ENCODE measurements at places on chromosomes 3 and 15.

GRCh38 chr15:22904736-22905135 lies 66.3 kb downstream of the NIPA2 start:
- DNase-seq: no peak

DNA sequence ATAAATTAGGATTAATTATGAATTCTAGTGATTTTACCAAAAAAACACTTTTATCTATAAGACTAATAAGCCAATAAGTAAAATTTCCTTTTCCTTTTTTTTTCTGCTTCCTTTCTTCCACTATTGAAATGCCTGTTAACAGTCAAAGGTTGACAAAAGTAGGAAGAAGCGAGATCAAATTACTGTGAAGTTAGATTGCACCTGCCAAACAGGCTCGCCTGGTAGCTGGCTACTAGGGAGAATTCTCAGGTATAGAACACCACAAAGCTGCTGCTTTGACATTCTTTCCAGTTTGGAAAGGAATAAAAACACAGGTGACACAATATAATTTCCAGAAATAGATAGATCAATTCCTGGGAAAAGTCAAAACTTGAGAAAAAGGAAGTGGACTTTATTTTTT lies 749.0 kb downstream of the NSUN3 start:
- DNase-seq: no peak

- DNase-seq: no peak
Observed at GRCh38 chr3:188241883-188242282, 87.9 kb downstream of the LPP start.

- no peak for DNase-seq
Observed at GRCh38 chr15:37083610-37084009, 16.7 kb downstream of the MEIS2 start.

- no peak for DNase-seq
Observed at GRCh38 chr15:79045041-79045440, 45.5 kb downstream of the RASGRF1 start.

GRCh38 chr15:76588811-76589747 lies 252.5 kb downstream of the ISL2 start:
- DNase-seq: no peak

DNA sequence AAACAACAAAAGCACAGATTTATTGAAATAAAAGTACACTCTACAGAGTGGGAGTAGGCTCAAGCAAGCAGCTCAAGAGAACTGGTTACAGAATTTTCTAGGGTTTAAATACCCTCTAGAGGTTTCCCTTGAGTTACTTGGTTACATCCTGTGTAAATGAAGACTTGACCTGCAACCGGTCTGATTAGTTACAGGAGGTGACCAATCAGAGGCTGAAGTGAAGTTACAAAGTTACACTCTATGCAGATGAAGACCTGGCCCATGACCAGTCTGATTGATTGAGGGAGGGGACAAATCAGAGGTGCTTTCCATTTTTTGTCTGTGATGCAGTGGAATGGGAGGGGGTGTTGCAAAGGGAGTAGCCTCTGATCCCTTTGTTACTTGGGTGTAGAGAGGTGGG lies 723.4 kb downstream of the ZPLD1 start:
- DNase-seq: no peak

DNA sequence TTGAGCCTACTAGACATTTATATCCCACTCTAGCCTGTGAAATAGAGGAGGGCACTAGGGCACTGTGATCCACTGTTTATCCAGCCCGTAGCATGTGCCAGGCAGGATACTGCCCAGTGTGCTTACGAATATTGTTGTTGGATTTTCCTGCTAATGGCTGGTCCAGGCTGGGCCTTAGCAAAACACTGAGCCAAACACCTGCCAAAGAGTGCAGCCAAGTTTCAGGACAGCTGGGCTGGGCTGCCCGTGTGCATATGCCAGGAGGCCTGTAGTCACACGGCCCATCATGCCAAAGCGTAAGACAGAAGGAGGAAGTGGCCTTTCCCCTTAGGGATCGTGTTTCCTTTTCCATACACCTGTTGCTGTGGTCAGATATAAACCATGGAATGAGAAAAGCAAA lies 54.5 kb upstream of the ABHD10 start:
- peak; percentile 85 for DNase-seq

DNA sequence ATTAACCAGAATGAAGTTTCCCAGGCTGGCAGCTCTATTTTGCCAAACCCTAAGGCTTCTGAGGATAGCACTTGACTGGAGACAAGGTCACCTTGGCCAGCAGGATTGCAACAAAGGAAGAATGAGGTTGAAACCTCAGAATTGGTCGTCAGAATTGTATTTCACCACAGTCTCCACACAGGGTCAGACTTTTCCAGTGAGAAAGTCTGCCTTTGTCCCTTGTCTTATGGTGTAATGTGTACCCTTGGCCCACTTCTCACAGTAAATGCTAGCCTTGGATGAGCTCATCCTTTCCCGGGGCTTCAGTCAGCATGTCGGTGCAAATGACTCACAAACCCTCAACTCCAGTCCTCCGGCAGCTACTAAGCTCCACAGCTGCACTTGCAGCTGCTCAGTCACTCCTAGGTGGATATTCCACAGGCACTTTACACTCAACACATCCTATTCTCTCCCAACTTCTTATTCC lies 19.7 kb downstream of the SSR3 start:
- peak; percentile 98 for DNase-seq

GRCh38 chr3:177640319-177640965 lies 443.2 kb upstream of the TBL1XR1 start:
- no peak for DNase-seq

GRCh38 chr15:51861557-51862359 lies 32.3 kb downstream of the TMOD3 start:
- DNase-seq: peak; percentile 51

- no peak for DNase-seq
Observed at GRCh38 chr3:52842424-52842823, 7.6 kb upstream of the MUSTN1 start.

DNA sequence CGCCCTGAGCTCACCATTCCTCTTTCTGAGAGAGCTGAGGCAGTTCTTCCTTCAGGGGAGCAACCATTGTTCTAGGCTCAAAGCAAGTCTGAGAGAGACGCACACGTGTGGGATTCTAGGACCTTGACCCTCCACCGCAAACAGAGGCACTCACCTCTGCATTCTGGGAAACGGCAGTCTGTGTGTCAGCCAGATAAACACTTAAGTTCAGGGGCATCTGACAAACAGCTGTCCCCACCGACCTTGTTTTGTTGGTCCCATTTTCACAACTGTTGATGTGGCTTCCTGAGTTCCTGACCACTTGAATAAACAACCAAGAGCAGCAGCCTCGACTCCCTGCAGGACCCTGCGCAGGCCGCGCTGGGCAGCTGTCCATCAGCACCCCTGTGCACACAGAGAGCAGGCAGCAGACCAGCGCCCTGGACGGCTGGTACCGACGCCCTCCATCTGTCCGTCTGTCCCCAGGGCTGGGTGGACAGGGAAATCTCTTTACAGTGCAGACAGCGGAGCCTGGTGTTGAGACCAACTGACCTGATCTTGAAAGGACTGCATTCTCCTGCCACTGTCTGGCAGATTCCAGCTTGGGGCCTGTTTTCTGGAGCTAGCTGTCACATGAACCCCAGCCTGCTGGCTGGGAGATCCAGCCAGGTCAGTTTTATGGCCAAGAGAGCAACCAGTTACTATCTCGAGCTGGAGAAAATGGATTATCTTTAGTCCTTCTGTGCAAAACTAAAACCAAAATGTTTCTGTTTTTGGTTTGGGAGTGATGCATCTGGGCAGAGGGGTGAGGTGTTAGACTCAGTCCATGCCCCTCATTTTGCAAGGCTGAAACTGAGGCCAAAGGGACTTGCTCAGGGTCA lies 64.2 kb downstream of the FAM43A start:
- no peak for DNase-seq

DNA sequence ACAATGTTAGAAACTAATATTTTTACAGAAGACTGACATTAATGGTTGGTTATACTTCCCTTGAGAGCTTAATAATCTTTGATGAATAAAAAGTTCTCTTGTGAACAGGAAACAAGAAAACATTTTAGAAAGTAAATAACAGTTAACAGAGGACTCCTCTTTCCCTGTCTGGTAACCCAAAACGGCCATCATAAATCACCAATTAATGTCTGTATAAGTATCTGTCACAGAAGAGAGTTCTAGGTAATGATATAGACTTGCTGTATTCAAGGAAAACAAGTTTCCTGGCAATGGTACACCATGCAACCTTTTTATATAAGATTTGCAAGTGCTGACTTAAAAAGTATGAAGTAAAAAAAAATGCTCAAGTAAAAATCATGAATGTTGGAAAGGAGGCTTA lies 426.7 kb downstream of the SOX2 start:
- no peak for DNase-seq

DNA sequence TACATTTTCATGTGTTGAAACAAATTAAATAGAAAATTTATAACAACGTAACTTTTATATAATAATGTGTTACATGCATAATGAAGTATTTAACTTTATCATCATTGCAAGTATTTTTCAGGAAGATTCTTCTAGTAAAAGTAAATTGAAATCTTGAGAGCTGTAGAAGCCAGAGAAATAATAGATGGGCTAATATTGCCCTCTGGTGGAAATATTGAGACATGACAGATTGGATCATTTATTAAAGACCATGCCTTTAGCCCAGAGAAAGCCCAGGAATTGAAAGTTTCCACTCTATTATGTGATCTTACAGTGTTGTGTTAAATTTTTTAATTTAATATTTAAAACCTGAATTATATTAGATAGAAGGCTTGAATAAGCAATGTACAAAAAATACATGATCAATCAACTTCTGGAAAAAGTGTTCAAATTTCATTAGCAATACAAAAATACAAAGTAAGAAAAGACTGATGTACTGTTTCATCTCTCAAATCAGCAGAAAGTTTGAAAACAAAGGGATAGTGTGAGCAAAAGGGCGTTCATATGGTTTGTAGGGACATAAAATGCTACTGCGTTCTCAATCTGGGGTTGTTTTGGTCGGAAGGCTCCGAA lies 52.7 kb upstream of the SPTSSB start:
- peak; percentile 51 for DNase-seq

- DNase-seq: peak; percentile 100
Observed at GRCh38 chr3:23685541-23686258, 120.1 kb upstream of the UBE2E1 start.

- peak; percentile 71 for DNase-seq
Observed at GRCh38 chr3:11335056-11335608, 62.9 kb downstream of the ATG7 start.

DNA sequence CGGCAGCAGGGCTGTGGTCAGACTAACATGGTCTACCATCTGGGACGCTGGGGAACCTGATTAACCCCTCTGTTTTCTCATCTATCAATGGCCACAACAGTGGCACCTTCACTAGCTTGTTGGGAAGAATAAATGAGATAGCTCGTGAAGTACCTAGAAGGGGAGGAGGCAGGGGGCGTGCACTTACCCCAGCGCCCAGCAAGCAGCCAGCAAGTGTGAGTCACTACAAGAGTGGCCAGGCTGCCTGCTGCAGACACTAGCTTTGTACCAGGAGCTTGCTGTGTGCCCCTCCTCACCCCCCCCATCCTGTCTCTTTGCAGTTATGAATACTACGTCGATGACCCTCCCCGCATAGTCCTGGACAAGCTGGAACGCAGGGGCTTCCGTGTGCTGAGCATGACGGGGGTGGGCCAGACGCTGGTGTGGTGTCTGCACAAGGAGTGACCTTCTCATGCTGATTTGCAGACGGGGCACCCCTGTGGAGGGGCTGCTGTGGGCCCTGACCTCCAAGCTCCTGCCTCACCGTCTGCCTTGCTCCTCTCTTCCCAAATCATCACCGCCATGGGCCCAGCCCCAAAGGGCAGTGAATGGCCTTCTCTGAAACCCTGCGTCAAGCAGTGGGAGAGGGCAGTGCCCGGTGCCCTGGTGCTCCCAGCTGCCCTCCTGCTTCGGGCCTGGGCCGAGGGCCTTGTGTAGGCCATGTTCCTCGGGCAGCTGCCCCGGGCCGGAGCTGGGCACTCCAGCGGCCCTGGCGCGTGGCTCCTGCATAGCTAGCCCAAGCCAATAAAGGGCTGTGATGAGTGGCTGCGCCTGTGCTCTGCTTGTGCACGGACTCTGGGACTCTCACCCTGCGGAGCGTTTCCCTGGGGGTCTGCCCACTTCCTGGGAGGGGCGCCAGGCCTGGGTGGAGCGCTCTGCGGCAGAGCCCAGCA lies 2.6 kb upstream of the C15orf62 start:
- peak; percentile 66 for DNase-seq

GRCh38 chr3:38114875-38115644 lies 21.9 kb downstream of the ACAA1 start:
- DNase-seq: peak; percentile 47

GRCh38 chr3:129992781-129993180 lies 18.3 kb downstream of the TRH start:
- no peak for DNase-seq

GRCh38 chr3:171825222-171825828 lies 15.0 kb upstream of the PLD1 start:
- no peak for DNase-seq

- no peak for DNase-seq
Observed at GRCh38 chr3:32480604-32481003, 22.0 kb downstream of the CMTM6 start.

GRCh38 chr3:111998636-111999483 lies at the start of gene TAGLN3:
Gene TAGLN3, plus strand, starts transcription at chr3:111998922. Its CDS starts 501 bp downstream, at chr3:111999423.
- peak; percentile 60 for DNase-seq

- no peak for DNase-seq
Observed at GRCh38 chr3:45453839-45454238, 65.5 kb downstream of the LARS2 start.

DNA sequence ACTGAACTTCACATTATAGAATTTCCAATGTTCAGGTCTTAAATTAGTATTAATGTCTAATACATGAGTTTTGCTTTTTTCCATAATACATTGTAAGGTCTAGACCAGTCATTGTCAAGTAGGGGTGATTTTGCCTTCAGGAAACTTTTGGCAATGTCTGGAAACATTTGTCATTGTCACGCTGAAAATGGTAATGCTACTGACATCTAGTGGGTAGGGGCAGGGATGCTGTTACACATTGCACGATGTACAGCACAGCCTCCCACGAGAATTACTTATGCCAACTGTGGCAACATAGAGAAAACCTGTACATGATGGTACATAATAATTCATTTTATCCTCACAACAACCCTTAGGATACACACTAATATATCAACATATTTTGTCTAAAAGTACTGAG lies 384.1 kb downstream of the CADM2 start:
- DNase-seq: peak; percentile 7

DNA sequence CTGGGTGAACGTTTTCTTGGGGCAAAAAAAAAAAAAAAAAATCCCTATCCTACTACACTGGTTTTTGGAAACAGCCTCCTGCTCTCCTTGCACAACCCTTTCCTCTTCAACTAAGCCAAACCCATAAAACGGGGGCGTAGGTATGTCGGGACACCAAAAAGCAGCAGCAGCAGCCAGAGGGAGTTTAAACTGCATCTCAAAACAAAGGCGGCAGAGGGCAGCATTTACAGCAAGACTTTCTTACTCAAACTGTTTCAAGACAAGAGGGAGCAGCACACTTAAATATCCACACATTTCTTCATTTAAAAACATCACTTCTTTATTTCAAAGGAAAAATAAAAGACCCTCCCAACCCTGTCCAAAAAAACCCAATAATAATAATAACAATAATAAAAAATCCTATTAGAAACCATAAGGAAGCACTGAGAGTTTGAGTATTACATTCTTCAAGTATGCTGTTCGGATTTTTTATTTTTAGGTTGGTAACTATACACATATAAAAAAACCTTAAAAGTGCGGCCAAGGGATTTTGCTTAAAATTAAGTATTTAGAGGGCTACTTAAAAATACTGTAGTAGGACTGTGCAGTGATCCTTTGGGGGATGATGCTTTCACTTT lies 43.9 kb upstream of the PLXND1 start:
- DNase-seq: peak; percentile 74

- peak; percentile 99 for DNase-seq
Observed at GRCh38 chr3:55160241-55160983, 232.6 kb upstream of the LRTM1 start.
